Heart right ventricle (tissue), 16 donors: ENCODE measurements at places on chromosomes 1 and 21. TPM values are rescaled to one million over a fixed set of nuclear protein-coding genes. Genes with fewer than 3 reads are reported as not detected.

The RPE65 gene
- total RNA-seq = not detected

The SELL gene
- total RNA-seq = 1.4 TPM

The TPR gene
- total RNA-seq = 80.4 TPM

The NFASC gene
- 11.1 TPM for total RNA-seq

The KIRREL1 gene
- total RNA-seq = 11.2 TPM

The ARID1A gene
- total RNA-seq = 41.7 TPM

The GBP1 gene
- total RNA-seq = 4.1 TPM

The FAM110D gene
- 4.7 TPM for total RNA-seq

The CACNA1E gene
- 0.32 TPM for total RNA-seq

The C1orf53 gene
- 6.9 TPM for total RNA-seq

The OR2L8 gene
- not detected for total RNA-seq

The MYOG gene
- total RNA-seq = not detected

The NDUFS5 gene
- total RNA-seq = 646 TPM

The TDRKH gene
- 7.5 TPM for total RNA-seq

The GPR37L1 gene
- total RNA-seq = 0.05 TPM
